ENCODE measurements at places on chromosomes 12 and 14.

GRCh38 chr12:65741656-65742017 lies 82.6 kb upstream of the HMGA2 start:
- DNase-seq = no peak

DNA sequence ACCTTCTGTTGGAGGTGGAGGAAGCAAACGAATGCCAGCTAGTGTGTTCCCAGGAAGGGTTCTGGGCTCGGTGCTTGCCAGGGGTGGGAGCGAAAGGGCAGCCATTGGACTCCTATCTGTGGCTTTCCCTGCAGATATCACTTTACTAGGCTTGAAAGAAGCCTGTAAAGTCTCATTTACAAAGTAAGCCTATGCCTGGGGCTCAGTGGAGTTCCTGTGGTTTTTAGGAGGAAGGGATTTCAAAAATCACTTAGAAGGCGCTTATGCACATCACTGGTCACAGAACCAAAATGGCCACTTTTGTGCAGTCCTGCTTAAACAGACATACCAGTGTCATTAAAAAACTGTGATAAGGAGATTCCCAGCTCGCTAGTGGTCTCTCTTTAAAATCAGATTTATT lies 22.7 kb downstream of the CLMN start:
- DNase-seq = no peak

DNA sequence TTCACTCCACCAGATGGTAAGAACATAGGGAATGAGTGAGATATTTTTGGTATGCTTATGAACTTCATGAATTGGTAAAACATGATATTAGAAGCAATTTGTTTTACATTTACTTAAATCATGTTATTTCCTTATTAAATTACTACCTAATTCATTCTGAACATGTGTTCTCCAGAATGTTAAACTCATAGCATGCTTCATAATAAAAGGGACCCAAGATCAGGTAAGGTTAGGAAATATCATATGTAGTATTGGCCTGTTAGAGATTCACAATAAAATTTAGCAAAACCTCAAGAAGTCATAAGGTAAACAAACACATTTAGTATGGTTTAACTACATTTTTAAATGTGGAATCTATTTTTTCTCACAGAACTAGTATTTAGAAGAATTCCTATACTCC lies 28.2 kb downstream of the PTPRQ start:
- no peak for DNase-seq

DNA sequence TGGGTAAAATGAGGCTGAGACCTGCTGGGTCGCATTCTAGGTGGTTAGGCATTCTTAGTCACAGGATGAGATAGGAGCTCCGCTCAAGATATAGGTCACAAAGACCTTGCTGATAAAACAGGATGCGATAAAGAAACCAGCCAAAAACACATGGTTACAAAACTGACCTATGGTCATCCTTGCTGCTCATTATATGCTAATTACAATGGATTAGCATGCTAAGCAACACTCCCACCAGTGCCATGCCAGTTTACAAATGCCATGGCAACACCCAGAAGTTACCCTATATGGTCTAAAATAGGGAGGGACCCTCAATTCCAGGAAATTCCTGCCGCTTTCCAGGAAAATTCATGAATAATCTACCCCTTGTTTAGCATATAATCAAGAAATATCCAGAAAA lies 132.4 kb downstream of the BRMS1L start:
- no peak for DNase-seq

DNA sequence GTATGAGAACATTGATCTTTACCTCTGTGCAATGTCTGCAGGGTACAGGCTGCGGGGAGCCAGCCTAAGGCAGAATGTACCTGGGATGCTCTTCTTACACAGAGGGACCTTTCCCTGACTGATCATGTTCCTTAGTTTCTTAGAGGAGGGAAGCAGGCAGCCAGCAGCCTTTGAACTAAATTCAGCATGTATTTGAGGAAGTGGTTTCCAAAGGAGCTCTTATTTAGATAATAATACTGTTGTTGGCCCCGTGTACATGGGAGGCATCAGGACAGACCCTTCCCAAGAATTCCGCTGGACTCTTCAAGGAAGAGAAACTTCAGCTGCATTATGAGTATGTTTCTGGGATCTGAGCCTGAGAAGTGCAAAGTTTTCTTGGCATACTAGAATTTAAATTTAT lies 98.8 kb downstream of the CCDC92 start:
- DNase-seq = no peak

DNA sequence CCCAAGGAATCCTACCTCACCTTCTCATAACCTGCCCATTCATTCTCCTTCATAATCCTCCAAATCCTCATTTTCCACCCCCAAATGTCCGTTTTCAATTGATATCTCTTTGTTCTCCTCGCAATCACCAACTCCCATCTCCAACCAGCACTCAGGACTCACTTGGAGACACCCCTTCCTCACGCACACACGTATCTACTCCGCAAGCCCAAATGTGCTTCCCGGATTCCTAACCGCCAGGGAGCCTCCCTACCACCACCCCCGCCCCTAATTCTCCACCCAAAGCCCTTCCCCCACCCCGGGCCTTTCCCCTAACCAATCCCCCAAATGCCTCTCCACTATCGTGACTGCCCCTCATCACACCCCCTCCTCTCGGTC lies 304 bp downstream of the KCTD10 start:
- DNase-seq = no peak

GRCh38 chr12:96701856-96702255 lies 205.2 kb upstream of the NEDD1 start:
- no peak for DNase-seq

DNA sequence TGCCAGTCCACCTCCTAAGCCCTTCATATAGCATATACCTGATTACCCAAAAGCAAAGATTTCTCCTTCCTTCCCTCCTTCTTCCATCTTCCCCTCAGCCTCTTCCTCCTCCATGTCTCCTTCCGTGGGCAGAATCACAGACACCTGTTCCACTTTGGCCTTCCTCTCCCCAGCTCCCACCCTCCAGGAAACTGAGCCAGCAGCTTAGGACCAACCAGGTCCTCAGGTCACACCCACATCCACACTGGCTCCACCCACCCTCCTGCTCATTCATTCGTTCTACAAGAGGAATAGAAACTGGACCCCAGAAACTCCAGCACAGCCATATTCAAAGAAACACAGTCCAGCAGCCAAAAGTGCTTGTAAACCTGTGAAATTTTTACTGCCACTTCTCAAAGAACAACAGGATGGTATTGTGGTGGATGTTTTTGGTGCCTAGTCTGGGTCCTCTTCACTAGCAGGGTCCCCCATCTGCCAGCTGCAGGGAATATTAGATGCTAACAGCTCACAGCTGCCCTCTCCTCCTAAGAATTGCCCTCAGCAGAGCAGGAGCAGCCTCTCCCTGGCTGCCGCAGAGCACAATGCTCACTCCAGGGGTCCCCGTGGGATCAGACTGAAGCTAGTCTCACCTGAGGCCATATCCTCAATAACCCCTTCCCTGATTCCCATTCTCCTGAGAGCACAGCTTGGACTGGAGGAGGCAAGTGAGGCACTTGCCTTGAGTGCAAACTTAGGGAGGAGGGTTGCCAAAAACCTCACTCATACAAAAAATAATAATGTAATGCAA lies 18.4 kb downstream of the CMKLR1 start:
- DNase-seq = no peak

- no peak for DNase-seq
These were observed 49.6 kb downstream of the LRCOL1 start for GRCh38 chr12:132560614-132561426.

DNA sequence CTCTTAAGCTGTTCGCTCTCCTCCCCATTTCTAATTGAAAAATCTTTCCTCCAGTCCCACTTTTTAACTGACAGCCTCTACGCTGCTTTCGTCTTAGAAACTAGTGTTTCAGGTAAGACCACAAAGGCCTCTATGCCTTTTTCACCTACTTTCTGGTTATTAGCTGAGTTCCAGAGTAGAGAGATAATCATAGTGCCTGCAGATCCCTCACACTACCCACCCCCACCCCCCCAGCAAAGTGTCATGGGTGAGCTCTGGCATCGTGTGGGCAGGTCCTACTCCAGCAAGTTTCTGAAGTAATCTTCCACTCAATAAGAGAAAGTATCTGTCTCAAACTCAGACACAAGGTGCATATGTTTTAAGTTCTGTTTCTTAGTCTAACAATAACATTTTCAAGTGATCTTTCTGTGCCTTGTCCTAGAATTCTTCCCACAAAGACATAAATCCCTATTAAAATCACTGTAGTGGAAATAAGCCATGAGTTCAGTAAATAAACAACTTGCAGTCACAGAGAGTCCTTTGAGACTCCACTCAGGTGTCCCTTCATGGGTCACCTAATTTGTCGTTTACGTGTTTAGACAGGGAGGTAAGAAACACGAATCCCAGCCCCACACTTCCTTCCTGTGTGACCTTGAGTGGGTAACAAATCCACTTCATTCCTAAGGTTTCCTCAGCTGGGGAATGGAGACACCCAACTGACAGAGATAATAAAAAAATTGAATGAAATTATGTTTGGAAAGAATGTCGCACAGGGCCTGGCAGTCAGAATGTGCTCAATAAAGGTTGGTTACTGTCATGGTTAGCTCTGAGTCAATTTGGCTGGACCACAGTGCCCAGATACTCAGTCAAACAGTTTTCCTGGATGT lies 228.9 kb upstream of the CAND1 start:
- DNase-seq = no peak

DNA sequence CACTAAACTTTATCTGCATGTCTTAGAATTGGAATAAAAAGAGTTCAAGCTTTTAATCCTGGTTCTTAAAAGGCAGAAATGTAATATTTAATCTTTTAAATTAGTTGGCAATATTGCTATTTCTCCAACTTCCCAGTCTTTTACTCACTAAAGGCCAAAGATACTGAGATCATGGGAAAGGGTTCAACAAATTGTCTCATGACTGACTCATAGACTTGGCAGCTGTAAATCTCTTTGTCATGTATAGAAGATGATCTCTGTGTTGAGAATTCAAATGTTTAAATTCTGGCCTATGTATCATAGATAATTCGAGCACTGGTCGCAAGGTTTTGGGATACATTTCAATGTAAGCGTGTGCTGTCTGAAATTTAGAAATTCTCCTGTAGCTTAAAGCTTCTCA lies 40.1 kb upstream of the STRAP start:
- no peak for DNase-seq
